ENCODE measurements at places on chromosomes 3 and 15.

- no peak for DNase-seq
Observed at GRCh38 chr3:10993729-10994065, 1.1 kb downstream of the SLC6A1 start.

- DNase-seq: no peak
Observed at GRCh38 chr3:160738048-160738447, 18.0 kb upstream of the PPM1L start.

DNA sequence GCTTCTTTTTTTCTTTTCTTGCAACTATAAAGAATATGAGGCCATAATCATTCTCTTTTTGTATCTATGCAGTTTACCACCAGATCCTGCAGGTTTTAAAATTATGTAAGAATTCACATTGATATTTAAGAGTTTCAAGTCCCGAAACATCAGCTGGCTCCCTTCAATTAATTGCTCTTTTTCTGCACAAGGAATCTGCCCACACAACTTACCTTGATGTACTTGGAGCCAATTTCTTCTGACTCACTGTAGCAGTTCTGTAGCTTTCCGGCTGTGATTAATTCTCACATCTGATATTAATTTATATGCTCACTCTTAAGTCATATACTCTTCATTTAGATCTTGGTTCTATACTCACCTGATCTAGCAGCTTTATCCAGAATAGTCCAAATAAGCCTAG, 781.8 kb downstream of the CADM2 start:
- no peak for DNase-seq

DNA sequence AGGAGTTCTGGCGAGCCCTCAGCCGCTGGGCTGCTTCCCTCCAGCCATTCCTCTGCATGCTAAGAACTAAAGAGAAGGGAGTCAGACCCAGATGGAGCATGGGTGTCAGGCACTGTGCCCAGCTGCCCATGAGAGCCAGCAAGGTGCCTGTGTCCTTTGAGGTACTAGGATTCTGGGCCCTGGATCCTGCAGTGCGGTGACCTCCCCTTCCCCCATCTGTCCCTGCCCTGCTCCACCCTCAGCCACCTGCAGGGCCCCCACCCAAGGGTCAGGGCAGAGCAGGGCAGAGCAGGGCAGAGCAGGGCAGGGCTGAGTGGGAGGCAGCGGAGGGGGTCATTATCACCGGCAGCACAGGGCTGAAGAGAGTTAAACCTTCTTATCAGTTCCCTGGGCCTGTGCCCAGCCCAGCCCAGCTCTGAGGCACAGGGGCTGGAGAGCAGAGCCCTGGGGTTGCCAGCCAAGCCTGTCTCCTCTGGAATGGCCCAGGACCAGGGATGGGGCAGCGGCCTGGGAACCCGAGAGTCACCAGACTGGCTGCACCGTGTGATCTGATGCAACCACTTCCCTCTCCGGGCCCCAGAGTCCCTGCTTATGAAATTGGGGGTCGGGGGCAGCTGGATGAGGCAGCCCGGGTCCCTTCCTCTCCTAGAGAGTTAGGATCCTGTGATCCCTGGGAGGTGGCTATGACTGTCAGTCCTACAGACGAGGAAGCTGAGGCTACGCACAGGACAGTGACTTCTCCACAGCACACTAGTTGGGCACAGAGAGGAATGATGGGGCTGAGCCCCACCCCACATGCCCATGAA, 17.3 kb downstream of the ZDHHC19 start:
- DNase-seq: no peak

GRCh38 chr15:77541421-77542181, 91.1 kb downstream of the LINGO1 start:
- DNase-seq: no peak

DNA sequence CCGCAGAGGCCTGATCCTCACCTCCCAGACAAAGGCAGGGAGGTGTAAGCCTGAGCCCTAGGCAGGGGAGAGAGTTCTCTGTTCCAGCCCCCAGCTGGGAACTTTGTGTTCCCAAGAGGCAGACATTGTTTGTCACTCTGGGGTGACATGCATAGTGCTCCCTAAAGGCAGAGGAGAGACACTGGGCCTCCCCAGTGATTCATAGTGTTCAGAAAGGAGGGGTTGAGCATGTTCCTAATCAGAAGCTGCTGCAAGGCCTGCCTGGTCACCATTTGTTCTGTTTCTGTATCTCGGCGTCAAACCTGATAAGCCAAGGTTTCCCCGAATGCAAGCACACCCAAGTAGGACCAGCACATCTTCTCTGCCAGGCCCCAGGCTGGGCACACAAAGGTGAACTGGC, 24.0 kb upstream of the SLC6A6 start:
- no peak for DNase-seq

DNA sequence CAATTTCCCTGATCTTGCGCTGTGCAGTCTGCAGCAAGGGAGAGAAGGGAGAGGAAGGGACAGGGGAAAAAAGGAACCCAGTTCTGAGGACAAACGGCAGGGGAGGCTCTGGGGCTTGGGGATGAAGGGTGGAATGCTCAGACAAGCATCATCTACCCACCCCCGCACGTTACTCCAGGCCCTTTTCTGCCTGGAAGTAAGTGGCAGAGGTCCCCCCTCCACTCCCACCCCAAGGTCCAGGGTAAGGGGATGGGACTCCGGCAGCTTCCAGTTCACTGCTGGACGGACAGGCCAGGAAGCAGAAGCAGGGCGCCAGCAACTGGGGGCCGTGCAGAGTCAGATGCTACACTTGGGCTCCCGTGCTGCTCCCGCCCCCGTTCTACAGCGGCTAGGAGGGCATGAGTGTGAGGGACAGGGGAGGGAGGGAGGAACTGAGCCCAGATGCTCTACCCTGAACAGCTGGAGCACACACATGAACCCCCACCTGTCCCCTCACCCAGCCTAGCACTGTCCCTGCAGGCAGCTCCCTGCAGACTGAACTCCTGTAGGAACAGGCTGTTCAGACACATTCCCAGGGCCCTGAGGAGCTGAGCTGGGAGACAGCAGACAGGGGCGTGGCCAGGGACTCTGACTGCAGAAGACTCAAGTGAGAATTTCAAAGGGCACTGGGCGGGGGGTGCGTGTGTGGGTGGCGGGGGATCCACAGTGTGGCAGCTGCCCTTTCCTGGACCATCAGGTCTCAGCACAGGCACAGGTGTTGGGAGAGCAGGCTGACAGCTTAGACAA, 59.7 kb downstream of the SENP2 start:
- no peak for DNase-seq

DNA sequence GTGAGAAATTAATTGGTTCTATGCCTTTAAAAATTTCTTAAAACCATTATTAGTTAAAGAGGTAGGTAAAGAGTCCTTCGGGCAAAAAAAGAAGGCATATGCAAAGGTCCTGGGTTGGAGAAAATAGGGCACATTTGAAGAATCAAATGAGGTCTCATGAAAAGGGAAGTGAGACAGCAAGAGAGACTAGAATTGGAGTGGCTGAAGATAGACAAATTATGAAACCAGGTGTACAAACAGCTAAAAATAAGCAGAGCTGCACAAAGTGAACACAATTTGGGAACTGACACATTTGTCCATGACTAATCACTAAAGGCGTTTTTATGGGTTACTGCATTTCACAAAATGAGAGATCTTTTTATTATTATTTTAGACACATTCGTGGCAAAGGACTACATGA, 581.2 kb downstream of the PYDC2 start:
- no peak for DNase-seq

All from activated CD4-positive, alpha-beta T cell treated with anti-CD3 and anti-CD28 coated beads, Interleukin-2, amount 50 U/mL, for 16 hours (primary cell).